GM12892 (cell line): ENCODE measurements at places on chromosomes 2 and 18.

- no peak for DNase-seq
Measured at GRCh38 chr2:60553495-60554073, at the start of gene BCL11A. BCL11A (minus strand) TSS chr2:60553654; CDS start chr2:60553270, 384 bp downstream.

- no peak for DNase-seq
Measured at GRCh38 chr2:24343225-24343882, 17.0 kb downstream of the ITSN2 start.

DNA sequence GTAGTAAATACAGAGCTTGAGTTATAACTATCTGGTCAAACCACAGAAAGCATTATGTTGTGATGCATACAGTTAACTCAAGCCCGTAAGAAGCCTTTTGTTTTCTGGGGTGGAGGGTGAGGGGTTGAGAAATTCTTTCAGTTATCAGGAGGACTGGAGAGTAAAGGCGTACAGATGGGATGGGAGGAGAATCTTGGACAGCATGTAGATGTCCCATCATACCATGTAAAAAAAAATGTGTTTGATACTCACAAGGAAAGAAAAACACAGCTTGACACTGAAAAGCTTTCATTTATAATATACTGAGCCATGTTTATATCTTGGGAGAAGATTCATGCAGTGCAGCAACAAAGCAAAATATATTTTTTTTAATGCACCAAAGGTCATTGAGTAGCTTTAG, 12.4 kb downstream of the CCBE1 start:
- DNase-seq = no peak

DNA sequence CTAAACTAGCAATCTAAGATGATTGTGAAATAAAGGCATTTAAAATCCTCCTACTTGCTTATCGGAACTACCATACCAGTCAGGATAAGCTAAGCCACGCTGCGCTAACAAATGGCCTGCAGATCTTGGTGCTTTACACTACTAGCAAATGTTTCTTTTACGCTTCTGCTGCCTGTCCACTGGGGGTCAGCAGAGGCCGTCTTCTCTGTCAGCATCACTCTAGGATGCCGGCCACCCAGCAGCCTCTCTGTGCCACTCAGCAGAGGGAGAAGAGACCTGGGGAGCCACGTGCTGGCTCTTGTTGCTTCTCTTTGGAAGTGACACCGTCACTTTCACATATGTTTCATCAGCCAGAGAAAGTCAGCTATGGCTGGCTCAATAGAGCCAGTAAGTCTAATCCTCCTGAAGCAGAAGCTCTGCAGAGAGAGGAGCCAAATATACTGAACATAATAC, 36.6 kb downstream of the COPS8 start:
- peak; percentile 27 for DNase-seq

- DNase-seq = peak; percentile 53
Measured at GRCh38 chr2:74835831-74836674, 2.1 kb downstream of the HK2 start.

DNA sequence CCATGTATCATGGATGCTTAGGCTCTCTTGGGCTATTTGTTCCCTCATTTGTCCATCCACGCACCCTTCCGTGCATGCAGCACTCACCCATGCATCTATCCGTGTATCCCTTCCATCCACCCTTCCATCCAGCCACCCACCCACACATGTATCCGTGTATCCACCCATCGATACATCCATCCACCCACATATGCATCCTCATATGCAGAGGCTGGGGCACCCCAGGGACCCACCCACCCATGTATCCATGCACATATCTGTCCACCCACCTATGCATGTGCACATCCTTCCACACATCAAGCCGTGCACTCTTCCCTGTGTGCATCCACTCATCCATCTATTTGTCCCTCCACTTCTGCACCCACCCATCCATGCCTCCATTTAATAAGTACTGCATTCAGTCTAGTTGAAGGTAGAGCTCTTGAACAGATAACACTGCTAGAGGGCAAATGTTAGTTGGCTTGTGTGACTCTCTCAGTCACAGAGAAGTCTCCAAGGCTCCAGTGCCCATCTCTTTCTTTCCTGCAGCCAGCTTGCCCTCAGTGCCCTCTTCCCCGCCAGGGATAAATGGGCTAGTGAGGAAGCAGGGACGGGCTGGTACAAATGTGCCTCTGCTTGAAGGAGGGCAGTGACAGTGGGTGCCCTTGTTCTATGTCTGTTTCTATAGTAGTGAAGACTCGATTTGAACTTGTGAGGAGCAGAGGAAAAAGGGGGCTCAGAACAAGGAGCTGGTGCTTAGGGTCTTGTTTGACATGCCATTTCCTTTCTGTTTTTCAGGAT, 61.5 kb downstream of the EMILIN2 start:
- DNase-seq = no peak

DNA sequence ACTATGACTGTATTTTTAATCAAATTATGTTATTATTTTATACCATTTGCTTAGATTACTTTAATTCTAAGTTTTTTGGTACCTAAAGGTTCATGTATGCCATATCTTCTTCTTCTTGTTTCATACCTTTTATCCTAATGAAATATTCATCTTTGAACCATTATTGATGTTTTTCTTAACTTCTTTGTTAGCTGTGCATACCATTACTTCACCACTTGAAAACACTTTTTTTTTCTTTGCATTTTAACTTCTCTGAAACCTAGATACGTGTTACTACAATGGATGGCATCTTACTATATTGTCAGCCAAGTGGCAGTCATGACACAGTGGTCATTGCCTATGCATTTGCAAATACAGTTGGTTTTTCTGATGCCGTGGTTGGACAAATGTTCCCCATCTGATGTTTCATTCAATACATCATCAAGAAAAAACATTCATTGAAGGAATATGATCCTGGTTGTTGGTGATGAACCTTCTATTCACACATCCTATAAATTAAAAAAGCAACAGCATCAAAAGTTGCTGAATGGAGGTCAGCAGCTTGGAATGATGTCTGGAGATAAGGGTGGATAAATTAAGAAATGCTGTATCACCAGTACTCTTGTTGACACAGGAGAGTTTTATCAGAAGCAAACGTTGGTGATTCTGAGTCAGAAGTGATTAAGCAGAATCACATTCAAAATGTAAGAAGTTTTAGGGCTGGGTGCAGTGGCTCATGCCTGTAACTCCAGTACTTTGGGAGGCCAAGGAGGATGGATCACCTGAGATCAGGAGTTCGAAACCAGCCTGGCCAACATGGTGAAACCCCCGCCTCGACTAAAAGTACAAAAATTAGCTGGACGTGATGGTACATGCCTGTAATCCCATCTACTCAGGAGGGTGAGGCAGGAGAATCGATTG, 7.4 kb downstream of the IL36A start:
- no peak for DNase-seq

GRCh38 chr18:32189790-32190189, at the start of gene MEP1B:
MEP1B (plus strand) TSS chr18:32190039; CDS start chr18:32190071, 32 bp downstream.
- no peak for DNase-seq

DNA sequence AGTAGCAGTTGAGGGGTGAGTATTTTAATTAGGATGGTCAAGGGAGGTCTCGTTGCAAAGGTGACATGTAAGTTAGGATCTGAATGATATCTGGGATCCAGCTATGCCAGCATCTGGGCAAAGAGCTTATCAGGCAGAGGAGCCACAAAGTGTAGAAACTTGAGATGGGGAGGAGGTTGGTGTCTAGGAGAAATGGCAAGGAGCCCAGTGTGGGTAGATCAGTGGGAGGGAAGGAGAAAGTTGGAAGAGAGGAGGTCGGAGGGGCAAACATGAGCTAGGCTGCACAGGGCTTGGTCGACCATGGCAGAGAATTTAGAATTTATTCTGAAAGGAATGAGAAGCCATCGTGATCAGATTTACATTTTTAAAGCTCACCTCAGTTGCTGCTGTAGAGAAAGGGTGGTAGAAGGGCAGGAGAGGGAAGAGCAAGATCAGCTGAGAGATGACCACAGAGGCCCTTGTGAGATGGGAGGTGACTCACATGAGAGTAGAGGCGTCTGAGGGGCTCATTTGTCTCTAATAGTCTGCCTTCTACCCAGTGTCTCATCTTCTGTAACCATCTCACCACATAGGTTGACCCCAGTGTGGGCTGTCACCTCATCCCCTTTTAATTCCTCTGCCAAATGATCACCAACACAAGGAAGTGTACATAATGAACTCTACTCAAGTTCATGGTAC, 170.0 kb downstream of the ETAA1 start:
- no peak for DNase-seq
